Muscle of leg (tissue), 16 donors: ENCODE measurements at places on chromosomes 11 and 22. TPM values are rescaled to one million over a fixed set of nuclear protein-coding genes. Genes with fewer than 3 reads are reported as not detected.

- peak; percentile 74 for DNase-seq
Measured at GRCh38 chr11:114280696-114281095, 15.5 kb upstream of the NNMT start.

DNA sequence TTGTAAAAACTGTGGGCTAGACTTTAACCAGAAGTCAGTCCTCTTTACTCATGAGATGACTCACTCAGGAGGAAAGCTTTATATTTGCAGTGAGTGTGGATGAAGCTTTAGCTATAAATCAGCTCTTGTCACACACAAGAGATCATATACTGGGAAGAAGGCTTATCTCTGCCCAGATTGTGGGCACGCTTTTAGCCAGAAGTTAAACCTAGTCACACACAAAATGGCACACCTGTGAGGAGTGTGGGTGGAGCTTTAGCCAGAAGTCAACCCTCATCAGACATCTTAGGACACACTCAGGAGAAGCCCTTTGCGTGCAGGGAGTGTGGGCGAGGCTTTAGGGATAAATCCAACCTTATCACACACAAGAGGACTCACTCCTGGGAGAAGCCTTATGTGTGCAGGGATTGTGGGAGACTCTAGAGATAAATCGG is 706.9 kb upstream of the LUZP2 start:
- DNase-seq: no peak

DNA sequence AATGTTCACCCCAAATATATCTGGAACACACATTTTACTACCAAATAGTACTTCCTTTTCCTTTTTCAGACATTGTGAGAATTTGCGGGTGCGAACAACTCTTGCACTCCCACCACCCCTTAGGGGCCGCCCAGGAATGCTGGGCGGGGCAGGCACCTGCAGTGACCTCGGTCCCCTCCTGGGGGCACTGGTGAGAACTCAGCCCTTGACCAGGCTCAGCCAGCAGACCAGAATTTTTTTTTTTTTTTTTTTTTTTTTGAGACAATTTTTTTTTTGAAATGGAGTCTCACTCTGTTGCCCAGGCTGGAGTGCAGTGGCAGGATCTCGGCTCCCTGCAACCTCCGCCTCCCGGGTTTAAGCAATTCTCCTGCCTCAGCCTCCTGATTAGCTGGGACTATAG is 75.8 kb downstream of the ARHGAP8 start:
- no peak for DNase-seq

DNA sequence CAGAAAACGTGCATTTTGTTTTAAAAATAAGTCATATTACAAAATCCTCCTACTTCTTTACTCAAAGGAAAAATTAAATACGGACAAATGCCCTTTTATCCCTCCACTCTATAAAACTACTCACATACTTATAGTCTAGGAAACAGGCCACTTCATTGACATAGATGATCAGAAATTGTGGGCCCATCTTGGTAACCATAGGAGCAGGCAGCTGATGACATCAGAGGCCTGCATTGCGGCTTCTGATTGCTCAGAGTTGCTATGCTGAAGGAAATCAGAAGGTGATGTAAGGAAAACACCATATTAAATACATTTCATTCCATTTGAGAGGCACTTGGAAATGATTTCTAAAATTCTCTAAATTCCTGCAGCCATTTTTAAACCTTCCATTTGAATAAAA is 27.0 kb downstream of the FAM76B start:
- no peak for DNase-seq

Gene GAS2
- polyA plus RNA-seq: 14.8 TPM

Gene CHRDL2
- 4.5 TPM for polyA plus RNA-seq

Gene SNAP29
- 21.9 TPM for polyA plus RNA-seq
